Activated CD4-positive, alpha-beta T cell treated with anti-CD3 and anti-CD28 coated beads, Interleukin-10, Interleukin-2, amounts not matched to agents 100 ng/mL and 50 ng/mL, durations not matched to agents 16 hours and 8 hours (primary cell): ENCODE measurements at places on chromosomes 4 and X.

GRCh38 chrX:72371405-72371804, 65.7 kb upstream of the CITED1 start:
- DNase-seq = no peak

DNA sequence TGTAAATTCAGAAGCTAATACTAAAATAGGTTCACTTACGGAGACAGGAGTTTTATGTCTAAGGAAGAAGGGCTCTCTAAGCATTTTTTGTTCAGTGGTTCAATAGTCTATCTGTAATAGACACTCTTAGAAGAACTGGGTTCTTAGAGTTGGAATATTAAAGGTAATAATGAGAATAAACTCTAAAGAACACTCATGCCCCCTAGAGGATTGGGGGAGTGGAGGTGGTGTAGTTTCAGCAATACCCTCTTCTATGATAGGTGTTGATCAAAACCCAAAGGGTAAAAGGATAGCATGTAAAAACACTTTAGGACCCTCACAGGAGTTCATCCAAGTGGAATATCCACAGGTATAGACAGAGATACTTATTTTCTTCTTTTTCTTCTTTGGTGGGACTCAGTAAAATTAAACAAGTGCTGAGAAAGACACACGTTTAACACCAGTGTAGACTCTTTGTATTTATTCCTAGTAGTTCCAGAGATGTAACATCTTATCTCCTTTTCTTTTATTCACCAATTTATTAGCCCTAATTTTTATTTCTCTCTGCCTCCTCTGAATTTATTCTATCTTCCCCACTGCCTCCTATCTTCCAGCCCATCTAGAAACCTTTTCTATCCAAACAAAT, 25.7 kb upstream of the MND1 start:
- DNase-seq = peak; percentile 35

DNA sequence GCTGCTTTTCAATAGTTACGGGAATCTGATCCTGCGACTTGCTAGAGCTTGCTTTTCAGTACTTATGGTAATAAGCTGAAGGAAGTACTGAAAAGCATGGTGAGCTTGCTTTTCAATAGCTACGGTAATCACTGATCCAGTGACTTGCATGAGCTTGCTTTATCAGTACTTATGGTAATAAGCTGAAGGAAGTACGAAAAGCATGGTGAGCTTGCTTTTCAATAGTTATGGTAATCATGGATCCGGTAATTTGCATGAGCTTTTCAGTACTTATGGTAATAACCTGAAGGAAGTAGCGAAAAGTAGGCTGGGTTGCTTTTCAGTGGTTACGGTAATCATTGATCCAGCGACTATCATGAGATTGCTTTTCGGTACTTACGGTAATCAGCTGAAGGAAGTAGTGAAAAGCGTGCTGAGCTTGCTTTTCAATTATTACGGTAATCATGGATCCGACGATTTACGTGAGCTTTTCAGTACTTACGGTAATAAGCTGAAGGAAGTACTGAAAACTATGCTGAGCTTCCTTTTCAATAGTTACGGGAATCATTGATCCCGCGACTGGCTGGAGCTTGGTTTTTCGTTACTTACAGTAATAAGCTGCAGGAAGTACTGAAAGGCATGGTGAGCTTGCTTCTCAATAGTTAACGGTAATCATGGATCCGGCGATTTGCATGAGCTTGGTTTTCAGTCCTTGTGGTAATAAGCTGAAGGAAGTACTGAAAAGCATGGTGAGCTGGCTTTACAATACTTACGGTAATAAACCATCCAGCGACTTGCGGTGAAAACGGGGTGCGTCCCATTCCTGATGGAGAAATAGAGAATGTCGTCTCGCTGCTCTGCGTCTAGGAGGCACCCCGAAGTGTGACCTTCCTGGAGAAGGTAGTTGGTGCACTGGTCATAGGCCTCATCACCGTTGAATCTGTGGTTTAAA, 6.5 kb downstream of the CRLF2 start:
- peak; percentile 70 for DNase-seq

DNA sequence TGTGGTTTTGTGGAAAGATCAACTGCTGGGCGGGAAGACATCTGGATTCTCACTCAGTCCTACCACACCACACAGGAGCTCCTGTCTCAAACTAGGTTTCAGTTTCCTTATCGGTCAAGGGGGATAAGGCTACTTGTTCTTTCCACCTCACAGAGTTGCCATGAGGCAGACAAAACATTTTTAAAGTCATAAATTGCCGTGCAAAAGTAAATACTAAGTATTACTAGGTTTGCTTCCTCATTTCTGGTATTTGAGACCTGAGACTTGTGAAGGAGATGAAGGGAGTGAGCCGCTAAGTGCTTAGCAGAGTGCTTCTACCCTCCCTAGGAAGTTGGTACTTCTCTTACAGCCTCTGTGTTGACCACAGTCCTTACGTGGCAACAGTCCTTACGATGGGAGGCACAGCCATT, 1.5 kb downstream of the LAP3 start:
- peak; percentile 69 for DNase-seq

- DNase-seq = no peak
These were observed 27.9 kb upstream of the MSMO1 start for GRCh38 chr4:165299399-165300060.

DNA sequence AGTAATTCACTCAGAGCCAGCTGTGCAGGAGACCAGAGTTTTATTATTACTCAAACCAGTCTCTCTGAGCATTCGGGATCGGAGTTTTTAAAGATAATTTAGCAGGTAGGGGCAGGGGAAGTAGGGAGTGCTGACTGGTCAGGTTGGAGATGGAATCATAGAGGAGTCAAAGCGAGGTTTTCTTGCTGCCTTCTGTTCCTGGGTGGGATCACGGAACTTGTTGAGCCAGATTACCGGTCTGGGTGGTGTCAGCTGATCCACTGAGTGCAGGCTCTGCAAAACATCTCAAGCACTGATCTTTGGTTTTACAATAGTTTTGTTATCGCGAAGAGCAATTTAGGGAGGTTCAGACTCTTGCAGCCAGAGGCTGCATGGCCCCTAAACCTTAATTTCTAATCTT, 63.6 kb downstream of the TRIM2 start:
- DNase-seq = no peak

GRCh38 chr4:118398226-118399090, 45.7 kb upstream of the PRSS12 start:
- DNase-seq = peak; percentile 5

- no peak for DNase-seq
These were observed 76.2 kb upstream of the PLAC1 start for GRCh38 chrX:134734466-134734952.

DNA sequence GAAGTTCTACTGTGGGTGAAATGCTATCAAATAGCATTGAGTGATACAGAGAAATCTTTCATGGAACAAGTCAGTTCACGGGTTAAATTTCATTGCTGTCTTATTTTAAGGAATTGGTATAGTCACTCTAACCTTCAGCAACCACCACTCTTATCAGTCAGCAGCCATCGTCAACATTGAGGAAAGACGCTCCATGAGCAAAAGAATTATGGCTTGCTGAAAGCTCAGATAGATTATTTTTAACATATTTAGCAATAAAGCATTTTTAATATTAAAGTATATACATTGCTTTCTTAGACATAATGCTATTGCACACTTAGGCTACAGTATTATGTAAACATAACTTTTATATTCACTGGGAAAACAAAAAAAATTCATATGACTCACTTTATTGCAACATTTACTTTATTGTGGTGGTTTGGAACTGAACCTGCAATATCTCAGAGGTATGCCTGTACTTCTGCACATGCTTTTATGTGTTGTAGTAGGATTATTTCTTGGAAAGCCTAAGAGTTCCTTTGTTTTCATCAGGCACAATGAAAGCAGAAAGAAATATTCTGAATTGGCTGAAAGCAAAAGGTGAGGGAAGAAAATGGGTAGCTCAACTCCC, 586.7 kb downstream of the GBA3 start:
- no peak for DNase-seq
